A549 (cell line): ENCODE measurements at places on chromosomes 6 and 20. TPM values are rescaled to one million over a fixed set of nuclear protein-coding genes. Genes with fewer than 3 reads are reported as not detected.

Gene AKAP12
- 32.1 to 42.0 TPM (median 36.3 TPM) in 3 replicates for polyA plus RNA-seq

Gene SAMD10
- polyA plus RNA-seq: not detected in 3 replicates

Gene ADGRG6
- 53.9 to 61.1 TPM (median 55.4 TPM) in 3 replicates for polyA plus RNA-seq

Gene ME1
- polyA plus RNA-seq: 55.0 to 60.6 TPM (median 60.2 TPM) in 3 replicates

Gene SLC52A3
- polyA plus RNA-seq: 0.50 to 0.69 TPM (median 0.56 TPM) in 3 replicates

Gene EDN3
- polyA plus RNA-seq: 0.08 to 0.13 TPM (median 0.08 TPM) in 3 replicates

GRCh38 chr20:44489931-44490330 lies 14.3 kb downstream of the TTPAL start:
- DNase-seq: no peak

DNA sequence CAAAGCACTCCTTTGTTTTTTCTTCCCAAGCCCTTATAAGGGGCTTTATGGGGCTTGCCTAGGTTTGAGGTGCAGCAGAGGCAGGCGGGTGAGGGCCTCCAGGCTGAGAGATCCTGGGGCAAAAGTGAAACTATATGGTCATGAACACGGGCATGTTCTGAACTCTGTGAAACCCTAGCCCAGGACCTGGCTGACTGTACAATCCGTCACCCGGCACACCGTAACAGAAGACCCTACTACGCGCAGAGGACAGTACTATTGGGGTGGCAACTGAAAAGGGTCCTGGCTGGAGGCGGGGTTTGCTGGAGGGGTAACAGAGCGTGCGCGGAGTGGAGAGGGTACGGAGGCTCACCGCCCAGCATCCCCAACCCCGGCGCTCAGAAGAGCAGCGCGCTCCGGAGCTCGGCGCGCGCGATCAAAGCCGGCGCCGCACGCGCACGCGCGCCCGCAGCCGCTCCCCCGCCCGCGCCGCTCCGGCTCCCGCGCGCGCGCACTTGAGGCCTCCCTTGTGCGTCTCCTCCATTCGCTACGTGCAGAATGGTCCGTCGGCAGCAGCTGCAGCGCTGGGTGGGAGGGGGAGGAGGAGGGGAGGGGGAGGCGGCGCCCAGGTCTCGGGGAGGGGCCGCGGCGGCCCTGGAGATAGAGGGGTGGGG lies 54.2 kb downstream of the MRPL14 start:
- peak; percentile 72 for DNase-seq

GRCh38 chr20:37096415-37097041 lies 731 bp upstream of the RBL1 start:
- no peak for DNase-seq

DNA sequence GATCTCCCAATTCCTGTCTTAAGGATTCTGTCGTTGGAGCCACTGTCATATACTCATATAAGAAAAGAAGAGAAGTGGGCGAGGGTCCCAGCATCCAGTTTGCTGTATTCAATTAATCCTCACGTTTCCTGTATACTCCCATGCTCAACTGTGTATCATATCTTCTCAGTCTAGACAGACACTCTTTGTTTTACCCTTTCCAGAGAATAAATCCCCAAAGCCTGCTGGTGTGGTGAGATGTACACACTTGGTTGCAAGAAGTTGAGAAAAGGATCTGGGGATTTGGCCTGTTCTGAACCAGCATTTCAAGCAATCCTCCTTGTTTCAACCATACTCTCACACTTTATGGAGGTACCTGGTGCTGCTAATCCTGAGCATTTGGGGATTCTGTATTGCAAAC lies 3.1 kb downstream of the TPMT start:
- DNase-seq: no peak

- DNase-seq: no peak
Measured at GRCh38 chr6:131831392-131831791, 23.6 kb downstream of the ENPP1 start.

- DNase-seq: no peak
Measured at GRCh38 chr20:358891-359555, 12.1 kb downstream of the NRSN2 start.

GRCh38 chr6:43831191-43831590 lies 61.2 kb downstream of the VEGFA start:
- DNase-seq: no peak

DNA sequence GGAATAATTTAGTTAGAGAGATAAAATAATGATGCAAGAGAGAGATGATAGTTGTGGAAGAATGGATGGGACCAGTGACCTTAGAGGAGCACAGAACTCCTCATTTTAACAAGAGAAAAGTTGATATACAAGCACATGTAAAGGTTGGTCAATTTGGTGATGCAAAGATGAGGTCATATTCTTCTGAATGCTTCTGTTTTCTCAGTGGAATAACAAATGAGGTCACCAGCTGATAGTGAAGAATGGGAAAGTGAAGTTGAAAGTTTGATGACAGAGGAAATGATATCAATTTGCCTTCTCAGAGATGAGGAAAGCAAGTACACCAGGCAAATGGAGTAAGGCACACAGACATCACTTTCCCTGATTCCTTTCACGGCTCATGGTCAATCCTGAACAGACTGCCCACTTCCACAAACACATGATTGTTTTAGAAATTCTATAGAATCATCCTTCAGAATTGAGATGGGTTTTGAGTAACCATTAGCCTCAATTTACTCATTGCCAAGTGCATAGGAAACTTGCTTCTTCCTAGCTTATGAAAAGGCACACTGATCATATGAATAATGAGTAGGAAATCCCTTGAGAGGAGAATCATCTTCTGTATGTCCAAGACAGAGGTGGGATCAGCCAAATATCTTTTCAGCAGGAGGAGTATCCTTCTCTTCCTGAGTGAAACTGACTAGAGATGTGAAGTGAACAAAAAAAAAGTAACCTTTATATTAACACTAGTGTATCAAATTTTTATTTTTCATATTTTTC lies 82.4 kb upstream of the TCF21 start:
- no peak for DNase-seq

DNA sequence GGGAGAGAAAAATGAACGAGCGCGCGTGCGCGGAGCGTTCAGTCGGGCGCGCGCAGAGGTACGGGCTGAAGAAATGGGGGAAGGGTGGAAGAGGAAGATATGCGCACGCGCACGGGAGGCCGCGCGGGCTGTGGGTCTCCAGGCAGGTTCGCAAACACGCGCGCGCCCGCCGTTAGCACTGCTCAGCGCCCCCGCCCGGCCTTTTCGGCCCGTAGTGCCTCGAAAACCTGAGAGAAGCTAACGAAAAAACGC lies 393 bp downstream of the BCLAF1 start:
- DNase-seq: peak; percentile 58

- DNase-seq: no peak
Measured at GRCh38 chr6:106199998-106200397, 113.9 kb downstream of the PRDM1 start.

GRCh38 chr6:106145741-106146227 lies 59.6 kb downstream of the PRDM1 start:
- no peak for DNase-seq

DNA sequence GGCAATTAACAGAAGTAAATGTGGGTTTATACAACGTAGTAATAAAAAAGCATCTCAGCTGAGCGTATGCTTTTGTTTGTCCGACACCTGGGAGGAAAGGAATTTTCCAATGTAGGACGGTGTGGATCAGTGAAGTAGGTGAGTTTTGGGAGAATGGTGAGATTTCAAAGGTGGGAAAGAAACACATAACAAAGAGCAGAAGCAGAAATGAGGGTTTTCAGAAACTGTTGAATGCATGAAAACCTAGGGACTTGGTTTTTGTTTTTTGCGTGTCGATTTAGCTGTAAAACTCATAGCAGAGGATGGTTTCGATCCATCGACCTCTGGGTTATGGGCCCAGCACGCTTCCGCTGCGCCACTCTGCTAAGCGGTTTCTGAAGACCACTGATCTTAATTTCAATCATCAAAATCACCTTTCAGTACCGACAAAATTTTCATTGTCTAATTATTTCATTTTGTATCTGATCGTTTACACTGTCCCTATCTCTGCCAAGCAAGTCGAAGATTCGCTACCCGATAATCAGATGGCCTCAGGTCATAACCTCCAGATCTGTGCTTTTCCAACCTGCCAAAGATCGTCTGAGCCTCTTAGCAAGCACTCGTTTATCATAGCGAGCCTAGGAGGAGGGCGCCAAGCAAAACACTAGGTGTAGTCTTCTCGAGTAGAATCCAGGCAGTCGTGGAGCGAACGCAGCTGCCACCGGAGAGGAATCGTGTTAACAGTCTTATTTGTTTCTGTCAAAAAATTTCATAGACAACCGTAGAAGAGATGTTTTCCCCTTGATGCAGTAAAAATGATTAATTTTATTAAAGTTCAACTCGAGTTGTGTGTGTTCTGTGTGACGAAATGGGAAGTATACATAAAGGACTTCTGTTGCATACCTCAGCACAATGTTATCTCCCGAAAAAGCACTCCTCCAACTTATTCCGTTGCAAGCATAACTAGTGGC lies 20.9 kb upstream of the POM121L2 start:
- peak; percentile 53 for DNase-seq

DNA sequence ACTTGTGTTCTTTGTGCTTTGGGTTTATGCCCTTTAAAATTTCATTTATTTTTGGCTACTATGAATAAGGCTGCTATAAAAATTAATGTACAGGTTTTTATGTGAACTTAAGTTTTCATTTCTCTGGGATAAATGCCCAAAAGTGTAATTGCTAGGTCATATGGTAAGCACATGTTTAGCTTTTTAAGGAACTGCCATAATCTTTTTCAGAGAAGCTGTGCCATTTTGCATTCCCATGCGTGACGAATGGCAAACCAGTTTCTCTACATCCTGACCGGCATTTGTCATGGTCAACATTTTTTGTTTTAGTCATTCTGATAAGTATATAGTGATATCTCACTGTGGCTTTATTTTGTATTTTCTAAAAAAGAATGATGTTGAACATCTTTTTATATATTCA lies 236.0 kb upstream of the SGK1 start:
- DNase-seq: no peak
